Stomach (tissue), 19 donors: ENCODE measurements at places on chromosomes 6 and 20. TPM values are rescaled to one million over a fixed set of nuclear protein-coding genes. Genes with fewer than 3 reads are reported as not detected.
A peak's percentile ranks its signal among the peaks of the same experiment; 100 is the strongest.

Gene OR12D1
- not detected for total RNA-seq

Gene PPP1R16B
- 7.1 TPM for total RNA-seq

GRCh38 chr20:34874094-34874654 lies 1.5 kb upstream of the GGT7 start:
- H3K4me3 ChIP-seq = no peak overlapping the region
- H3K4me1 ChIP-seq = peaks cover 35% of the 10 kb centered on the region
- peak overlapping the region; percentile 66 for H3K27ac ChIP-seq
- DNase-seq = peak; percentile 86

GRCh38 chr6:16305788-16306187 lies 67.4 kb downstream of the GMPR start:
- peaks cover 65% of the 10 kb centered on the region for H3K36me3 ChIP-seq
- no peak overlapping the region for H3K27ac ChIP-seq

DNA sequence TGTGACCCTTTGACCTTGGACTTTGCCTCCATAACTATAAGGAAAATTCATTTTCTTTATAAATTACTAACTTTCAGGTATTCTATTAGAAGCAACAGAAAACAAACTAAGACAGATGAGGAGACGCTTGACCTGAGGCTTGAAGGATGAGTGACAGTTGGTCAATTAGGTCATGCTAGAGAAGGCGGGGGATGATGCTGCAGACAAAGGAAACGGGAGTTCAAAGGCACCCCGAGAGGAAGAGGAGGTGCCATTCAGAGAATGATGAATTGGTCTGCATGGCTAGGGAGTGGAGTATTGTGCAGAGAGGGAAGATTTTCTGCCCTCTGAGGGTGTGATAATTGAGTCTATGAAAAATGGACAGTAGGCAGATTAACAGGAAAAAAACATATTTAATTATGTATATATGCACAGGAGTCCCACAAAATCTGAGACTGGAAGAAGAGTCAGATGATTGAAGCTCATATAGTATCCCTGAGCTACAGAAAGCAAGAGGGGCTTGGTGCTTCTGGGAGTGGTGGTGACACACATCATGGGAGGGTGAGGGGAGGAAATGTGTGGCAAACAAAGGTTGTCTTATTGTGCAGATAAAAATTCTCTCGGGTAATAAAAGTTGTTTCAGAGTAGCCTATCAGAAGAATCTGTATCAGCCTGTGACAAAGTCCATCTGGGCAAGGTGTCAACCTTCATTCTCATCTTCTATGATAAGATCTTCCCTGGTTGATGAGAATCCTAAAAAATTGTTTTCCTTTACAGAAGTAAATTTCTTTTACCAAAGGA lies 20.4 kb upstream of the FUCA2 start:
- no peaks in the 10 kb centered on the region for H3K36me3 ChIP-seq
- H3K4me3 ChIP-seq = no peak overlapping the region
- H3K4me1 ChIP-seq = peaks cover 14% of the 10 kb centered on the region
- no peak overlapping the region for H3K27ac ChIP-seq
